Mesothelial cell of epicardium (in vitro differentiated cells): ENCODE measurements at places on chromosomes 5 and 9.

- DNase-seq = no peak
Observed at GRCh38 chr5:14735944-14736343, 71.4 kb downstream of the OTULIN start.

DNA sequence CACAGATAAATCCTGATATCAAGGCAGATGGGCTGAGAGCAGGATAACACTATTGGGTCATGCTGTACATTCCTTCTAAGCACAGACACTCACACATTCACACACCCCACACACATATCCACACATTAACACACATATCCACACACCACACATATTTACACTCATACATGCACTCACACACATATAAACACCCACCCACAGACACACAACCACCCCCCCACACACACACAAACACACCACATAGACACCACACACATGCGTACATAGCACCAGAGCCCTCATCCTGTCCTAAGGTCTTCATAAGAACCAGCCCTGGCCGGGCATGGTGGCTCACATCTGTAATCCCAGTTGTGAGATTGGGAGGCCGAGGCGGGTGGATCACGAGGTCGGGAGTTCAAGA, 322.3 kb upstream of the ADCY2 start:
- DNase-seq = no peak

DNA sequence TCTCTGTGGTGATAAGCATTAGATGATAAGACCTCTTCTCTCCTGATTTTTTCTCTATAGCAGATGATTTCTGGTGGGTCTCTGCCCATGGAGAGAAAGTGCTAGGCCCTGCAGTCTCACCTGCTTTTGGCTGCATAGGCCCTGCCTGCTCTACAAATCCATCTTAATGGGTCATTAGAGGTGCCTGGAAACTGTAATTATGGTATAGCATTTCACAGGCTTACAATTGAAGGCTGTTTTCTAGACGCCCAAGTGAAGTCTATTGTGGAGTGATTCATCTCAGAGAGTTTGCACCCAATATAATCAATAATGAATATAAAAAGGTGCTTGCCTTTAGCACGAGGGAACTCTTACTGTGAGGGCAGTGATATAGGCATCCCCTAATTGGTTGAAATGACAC, 33.8 kb downstream of the NEUROG1 start:
- DNase-seq = no peak

DNA sequence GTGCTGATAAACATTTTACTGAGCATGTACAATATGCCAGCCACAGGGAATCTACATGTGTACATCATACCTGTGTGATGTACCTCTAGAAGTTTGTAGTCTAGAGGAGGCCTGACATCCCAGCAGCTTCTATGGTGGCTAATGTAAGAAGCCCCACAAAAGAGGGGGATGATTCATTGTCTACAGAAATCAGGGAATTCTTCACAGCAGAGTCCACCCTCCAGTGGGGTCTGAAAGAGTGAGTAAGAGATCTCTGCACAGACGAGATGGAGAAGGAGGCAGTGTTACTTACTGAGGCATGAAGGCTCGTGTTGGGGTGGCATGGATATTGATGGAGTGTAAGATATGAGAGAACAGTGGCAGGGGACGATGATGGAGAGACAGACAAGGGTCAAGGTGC, 103.0 kb downstream of the NTRK2 start:
- no peak for DNase-seq

DNA sequence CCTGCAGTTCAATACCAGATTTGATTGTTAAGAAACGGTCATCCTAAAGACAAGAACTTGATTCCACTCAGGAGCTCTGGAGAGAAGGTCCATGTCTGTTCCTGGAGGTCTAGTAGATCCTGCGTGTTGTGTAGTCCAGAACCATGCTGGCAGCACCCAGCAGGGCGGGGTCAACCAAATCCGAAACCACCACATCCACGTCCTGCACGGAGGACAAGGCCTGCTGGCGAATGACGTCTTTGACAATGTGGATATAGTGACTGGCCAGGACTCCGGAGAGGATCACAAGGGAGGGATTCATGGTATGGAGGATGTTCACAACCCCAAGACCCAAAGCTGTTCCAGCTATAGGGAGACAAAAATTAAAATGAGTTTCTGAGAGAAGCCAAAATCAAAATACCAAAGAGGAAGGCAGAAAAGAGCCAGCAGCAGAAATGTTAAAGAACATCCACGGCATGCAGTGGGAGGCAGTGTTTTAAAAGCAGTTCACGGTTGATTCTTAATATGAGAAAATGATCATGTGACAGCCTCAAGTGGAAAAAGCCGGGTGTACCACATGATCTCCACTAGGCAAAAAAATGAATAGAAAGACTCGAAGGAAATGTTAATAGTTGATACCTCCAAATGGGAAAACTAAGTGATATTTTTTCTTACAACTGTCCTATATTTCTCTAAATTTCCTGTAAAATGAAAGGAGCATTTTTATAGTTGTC, 26.7 kb downstream of the CLTA start:
- no peak for DNase-seq

DNA sequence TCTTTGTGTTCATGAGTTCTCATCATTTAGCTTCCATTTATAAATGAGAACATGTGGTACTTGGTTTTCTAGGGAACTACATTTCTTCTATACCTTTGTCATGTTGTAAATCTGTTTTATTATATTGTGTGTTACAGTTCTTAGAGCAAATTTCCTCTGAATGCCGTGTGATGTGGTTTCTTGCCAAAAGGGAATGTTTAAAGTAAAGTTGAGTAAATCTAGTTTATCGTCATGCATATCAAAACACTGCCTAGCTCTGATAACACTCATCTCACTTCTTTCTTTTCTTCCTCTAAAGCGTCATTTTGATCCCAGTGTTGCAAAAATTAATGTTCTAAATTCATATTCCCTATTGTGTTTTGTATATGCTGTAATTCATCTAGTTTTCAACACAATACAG, 295.4 kb upstream of the HAPLN1 start:
- DNase-seq = no peak

GRCh38 chr9:34546834-34547827, 24.3 kb upstream of the ENHO start:
- peak; percentile 71 for DNase-seq

- no peak for DNase-seq
Observed at GRCh38 chr9:121912812-121913627, 180.1 kb downstream of the TTLL11 start.

GRCh38 chr9:128550226-128550625, 2.2 kb upstream of the SPTAN1 start:
- no peak for DNase-seq
